ENCODE measurements at places on chromosomes 7 and 10.

- no peak for DNase-seq
Observed at GRCh38 chr7:25996006-25996408, 156.0 kb upstream of the NFE2L3 start.

GRCh38 chr10:97547962-97548361, 24.6 kb upstream of the ANKRD2 start:
- DNase-seq: no peak

DNA sequence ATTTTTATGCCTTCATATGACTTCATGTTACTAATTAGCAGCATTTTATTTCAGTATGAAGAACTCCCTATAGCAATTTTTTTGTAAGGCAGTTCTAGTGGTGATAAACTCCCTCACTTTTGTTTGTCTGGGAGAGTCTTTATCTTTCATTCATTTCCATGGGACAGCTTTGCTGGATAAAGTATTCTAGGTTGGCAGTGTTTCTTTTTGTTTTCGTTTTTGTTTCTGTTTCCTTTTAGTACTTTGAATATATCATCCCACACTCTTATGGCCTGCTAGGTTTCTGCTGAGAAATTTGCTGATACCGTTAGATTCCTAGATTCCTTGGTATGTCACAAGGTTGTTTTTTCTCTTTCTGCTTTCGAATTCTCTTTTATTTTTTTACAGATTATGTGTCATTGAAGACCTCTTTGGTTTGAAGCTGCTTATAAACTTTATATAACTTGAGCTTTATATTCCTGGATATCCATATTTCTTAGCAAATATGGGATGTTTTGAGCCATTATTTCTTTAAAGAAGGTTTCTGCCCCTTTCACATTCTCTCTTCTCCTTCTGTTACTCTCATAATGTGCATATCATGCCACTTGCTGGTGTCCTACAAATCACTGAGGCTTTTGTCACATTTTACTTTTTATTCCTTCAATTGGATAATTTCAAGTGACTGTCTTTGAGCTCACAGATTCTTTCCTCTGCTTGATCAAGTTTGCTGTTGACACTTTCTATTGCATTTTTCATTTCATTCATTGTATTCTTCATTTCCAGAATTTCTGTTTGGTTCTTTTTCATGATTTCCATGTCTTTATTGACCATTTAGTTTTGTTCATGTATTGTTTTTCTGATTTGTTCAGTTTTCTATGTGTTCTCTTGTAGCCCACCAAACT, 28.9 kb upstream of the AHR start:
- DNase-seq: no peak

DNA sequence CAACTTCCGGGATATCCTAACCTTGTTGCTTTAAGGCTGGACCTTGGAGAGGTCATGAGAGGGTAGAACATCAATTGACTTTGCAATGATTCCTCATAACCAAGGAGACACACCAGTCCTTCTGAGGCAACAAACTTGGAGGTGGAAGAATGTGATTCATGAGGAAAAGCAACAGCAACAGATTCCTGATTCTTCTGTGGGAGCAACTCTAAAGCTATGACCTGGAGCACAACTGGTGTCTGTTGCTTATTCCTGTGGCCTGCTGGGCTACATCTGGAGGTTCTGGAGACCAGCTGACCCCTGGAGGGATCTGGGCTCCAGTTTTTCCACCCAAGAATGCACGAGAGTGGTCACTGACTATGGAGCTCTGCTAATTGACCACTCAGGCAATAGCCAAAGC, 116.6 kb downstream of the CREB5 start:
- DNase-seq: no peak

DNA sequence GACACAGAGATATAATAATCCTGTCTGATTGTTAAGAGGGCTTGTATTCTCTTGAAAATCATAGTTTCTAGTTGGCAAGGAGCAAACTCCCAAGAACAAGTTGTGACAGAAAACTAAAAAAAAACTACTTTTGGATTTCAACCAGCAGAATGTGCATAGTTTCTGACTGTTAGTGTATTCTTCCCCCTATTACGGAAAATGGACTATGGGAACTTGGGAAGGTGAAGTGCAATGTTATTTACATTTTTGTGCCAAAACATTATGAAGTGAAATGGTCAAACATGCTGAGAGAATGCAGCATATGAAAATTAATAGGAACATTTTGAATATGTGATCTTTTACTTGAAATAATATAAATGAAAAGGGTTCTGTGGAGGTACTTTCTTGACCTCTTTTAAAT, 660.8 kb downstream of the SUGCT start:
- no peak for DNase-seq

DNA sequence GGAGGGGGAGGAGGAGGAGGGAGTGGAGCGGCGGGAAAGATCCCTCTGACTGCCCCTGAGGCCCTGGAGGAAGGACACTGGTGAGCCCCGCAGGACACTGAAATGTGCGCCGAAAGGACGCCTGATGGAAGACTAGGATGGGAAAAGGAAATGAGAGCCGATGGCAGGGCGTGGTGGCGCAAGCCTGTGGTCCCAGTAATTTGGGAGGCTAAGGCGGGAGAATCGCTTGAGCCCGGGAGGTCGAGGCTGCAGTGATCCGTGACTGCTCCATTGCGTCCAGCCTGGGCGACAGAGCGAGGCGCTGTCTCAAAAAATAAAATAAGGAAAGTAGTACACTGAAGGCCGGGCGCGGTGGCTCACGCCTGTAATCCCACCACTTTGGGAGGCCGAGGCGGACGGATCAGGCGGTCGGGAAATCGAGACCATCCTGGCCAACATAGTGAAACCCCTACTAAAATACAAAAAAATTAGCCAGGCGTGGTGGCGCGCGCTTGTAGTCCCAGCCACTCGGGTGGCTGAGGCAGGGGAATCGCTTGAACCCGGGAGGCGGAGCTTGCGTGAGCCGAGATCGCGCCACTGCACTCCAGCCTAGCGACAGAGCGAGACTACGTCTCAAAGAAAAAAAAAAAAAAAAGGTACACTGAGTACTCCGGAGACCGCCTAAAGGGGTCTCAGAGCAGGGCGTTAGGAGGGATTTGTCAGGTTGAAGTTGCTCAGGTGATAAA, 561 bp upstream of the HNRNPF start:
- no peak for DNase-seq

DNA sequence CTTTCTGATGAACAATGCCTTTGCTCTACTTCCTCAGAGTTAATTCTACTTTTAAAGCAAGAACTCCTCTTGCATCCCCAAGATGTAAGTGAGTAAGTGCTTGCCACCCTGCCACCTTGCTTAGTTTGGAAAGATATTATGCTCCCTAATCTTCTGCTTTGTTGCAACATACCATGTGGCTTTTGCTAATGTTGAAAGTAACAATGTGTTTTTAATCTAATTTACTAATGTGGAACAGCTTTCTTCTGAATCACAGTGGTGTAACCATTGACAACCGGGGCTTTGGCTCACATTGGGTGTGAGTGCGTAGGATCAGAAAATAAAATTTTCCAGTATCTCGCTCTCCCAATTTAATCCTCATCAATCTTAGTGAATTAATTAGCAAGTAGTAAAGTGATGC, 254.1 kb upstream of the PTER start:
- DNase-seq: no peak

DNA sequence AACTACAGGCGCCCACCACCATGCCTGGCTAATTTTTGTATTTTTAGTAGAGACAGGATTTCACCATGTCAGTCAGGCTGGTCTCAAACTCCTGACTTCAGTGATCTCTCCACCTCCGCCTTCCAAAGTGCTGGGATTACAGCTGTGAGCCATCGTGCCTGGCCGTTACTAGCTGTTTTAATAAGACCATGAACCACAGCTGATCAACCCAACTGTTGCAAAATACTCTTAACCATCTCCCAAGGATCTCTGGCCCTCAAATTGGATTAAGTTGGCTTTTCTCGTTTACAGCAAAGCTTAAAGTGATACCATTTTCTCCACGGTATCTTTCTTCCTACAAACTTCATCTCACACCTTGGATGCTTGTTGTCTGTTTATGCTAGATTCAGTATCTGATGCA, 18.3 kb downstream of the ZFAND2A start:
- DNase-seq: no peak

GRCh38 chr10:124860426-124860825, 58.8 kb downstream of the ABRAXAS2 start:
- no peak for DNase-seq

DNA sequence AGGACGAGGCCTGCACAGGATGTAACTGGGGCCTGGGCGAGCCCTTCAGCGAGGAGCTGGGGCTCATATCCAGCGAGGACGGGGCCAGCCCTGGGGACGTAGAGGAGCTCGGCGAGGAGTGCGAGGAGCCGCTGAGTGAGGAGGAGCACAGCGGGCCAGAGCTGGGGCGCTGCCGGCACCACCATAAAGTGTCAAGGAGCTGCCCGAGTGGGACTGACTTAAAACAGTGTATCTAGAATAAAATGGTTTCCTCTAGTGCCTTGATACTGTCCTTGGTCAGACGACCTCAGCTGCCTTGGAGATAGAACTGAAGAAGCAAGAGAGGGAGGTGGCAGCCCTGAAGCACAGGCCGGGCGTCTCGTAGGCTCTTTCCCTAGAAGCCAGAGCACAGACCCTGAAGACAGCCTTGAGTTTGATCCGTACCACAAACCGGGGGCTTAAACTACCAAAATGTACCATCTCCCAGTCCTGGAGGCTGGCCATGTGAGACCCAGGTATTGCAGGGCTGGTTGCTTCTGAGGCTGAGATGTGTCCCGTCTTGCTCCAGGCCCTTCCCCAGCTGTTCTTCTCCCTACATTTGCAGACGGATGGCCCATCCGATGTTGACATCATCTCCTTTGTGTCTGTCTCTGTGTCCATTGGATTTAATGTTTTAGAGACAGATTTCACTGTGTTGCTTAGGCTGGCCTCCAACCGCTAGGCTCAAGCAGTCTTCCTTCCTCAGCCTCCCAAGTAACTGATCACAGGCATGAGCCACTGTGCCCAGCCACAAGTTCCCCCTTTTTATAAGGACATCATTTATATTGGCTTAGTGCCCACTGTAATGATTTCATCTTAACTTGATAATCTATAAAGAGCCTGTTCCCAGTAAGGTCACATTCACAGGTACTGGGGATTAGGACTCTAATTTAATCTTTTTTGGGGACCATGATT, 35.8 kb downstream of the DNAJB6 start:
- DNase-seq: no peak

GRCh38 chr10:35643151-35644049, 1.3 kb upstream of the FZD8 start:
- no peak for DNase-seq

GRCh38 chr10:2225609-2226008, 488.3 kb upstream of the ADARB2 start:
- DNase-seq: no peak

GRCh38 chr10:679556-679955, 9.9 kb downstream of the DIP2C start:
- DNase-seq: no peak

DNA sequence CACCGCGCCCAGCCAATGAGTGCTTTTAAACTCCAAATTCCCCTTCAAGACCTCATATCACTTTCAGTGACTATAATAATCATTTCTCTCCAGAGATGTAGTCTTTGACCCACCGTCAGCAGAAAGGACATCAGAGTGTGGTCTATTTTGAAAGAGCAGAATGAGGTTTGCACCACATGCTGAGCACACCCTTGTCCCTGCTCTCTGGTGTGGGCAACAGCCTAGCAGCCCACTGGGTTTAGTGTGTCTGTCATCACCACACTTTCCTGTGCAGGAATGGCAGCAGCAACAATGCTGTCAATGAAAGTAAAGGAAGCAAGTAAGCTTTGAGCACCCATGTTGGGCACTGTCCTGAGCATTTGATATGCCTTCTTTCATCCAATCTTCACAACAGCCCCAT, 122.4 kb downstream of the PLXNA4 start:
- no peak for DNase-seq

GRCh38 chr10:99337311-99337811, 8.2 kb downstream of the CNNM1 start:
- no peak for DNase-seq

DNA sequence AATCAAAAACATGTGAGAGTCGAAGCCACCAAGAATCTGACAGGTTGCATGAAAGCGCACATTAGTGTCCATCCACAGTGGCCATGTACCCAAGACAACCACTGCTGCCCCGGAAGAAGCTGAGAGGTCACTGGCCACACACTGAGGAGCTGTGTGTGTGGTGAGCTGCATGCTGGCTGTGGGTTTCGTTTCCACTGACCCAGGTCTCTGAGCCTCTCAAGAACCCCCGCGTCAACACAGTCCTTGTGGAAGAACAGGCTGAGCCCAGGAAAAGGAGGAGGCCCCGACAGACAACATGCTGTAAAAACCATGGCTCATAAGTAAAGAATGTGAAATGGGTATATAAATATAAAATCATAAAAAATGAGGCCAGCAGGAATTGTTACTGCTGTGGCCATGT, 8.2 kb downstream of the VIPR2 start:
- DNase-seq: no peak

DNA sequence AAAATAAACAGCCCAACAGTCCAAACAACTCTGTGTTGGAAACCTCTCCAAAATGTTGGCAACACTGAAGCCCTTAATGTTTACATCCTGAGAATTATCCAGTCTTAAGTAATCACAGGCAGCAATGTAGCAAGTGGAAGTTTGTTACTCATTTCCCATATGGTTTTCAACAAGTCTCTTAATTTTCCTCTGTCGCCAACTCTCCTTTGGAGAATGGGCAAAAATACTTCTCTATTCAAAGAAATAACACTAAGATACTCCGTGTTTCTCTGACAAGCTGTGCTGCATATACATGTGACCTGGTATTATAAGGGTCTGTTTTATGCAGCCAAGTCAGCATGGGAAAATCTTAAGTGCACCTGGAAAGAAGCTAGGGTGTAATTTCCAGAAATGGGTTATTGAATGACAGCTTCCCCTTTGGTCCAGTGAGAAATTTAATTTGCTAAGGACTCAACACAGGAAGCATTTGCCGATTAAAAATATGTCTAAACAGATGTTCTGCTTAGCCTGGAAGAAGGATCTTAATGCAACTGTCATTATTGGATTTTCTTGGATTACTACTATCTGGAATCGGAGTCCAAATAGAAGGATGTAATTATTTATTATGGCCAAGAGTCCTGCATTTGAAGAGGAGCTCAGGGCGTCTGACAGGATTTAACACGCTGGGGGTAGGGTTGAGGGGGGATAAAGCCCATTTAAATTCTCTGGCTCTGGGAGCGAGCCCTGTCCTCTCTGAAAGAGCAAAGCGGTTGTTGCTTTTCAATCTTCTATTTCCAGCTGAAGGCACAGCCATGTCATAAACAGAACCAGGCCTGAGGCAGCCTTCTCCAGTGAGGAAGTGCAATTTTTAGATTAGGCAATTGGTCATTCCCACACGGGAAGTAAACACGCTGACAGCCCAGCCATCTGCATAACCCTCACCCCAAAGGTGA, 73.1 kb downstream of the TLL2 start:
- DNase-seq: no peak

DNA sequence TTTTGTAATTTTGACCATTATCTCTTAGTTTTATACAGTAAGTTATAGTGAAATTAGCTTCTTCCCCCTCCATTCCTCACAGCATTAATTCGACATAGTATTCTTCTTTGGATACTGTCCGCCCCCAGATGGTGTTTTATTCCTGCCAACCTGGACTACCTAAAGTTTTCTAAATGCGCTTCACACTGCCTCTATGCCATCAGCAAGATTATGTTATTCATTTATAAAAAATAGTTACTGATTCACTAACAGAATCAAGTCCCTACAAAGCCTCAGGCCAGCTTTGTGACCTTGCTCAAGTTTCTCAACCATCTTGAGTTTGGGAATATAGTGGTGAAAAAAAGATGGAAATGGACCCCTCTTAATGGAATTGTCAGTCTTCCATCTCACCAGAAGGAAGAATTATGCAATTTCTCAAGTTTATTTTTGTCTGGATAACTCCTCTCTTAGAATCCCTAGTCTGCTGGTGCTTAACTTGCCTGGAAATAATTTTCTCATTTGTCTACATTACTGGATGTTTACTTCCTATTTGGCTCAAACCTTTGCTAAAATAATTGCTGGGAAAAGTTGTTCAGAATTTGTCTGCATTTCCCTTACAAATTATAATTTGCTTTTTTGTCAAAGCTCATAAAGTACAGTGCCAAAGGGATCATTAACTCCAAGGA, 16.7 kb upstream of the FGL2 start:
- no peak for DNase-seq
